ENCODE measurements at places on chromosomes 3 and 15.

DNA sequence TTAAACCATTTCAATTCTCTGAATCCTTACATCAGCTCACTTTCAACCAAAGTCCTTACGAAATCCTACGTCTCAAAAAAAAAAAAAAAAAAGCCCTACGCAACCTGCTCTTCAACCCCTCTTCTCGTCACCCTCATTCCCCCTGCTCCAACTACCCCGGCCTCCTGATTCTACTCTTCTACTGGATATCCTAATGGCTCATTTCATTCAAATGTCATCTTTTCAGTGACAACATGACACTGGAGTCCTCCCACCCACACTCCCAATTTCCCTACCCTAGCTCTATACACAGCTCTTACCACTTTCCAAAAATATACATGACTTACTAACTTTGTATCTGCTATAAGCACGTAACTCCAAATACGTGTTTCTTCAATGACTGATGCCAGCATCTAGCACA lies 11.5 kb downstream of the UBP1 start:
- DNase-seq = no peak

DNA sequence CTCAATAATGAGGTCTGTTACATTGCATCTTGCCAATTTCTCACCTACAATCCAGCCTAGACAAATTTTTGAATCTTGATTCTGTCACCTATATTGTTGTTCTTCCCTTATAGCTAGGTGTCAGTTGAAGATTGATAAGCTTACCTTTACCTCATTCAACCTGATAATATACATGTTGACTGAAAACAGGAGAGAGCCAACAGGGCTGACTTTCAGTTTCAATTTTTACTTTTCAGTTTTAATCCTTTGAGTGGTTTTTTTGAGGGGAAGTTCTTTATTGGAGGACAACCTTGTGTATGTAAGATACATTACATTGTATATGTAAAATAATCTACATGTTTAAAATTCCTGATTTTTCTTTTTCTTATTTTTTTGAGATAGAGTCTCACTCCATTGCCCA lies 5.8 kb downstream of the ATP13A5 start:
- DNase-seq = no peak

DNA sequence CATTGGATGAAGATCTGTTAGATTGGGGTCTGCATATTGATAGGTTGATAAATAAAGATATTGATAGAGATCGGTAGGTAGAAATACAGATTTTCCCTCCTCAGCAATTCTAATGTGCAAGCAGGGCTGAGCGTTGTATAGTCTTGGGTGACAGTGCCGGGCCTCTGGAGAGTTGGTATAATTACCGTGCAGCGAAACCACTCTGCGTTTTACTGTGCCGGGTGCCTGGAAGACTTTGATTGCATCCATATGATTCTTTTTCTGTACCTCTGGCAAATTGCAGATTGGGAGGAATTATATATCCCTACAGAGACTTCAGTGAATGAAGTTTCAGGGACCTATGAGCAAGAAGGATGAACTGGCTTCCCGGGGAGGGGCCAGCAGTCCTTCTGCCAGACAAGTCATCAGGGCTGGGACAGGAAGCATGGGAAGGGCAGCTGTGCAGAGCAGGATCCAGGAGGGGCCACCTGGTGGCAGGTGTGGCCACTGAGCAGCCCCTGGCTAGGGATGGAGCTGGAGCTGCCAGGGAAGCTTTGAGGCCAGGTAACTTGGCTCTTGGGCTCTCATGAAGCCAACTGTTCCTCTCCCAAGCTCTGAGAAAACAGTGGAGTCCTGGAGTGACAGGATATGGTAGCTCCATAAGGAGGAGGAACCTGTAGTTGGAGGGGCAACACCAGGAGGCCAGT lies 132.5 kb downstream of the APBA2 start:
- no peak for DNase-seq

GRCh38 chr3:113035387-113035982 lies 44.7 kb downstream of the GTPBP8 start:
- no peak for DNase-seq

- DNase-seq = no peak
Measured at GRCh38 chr3:10985181-10985580, 7.4 kb upstream of the SLC6A1 start.

DNA sequence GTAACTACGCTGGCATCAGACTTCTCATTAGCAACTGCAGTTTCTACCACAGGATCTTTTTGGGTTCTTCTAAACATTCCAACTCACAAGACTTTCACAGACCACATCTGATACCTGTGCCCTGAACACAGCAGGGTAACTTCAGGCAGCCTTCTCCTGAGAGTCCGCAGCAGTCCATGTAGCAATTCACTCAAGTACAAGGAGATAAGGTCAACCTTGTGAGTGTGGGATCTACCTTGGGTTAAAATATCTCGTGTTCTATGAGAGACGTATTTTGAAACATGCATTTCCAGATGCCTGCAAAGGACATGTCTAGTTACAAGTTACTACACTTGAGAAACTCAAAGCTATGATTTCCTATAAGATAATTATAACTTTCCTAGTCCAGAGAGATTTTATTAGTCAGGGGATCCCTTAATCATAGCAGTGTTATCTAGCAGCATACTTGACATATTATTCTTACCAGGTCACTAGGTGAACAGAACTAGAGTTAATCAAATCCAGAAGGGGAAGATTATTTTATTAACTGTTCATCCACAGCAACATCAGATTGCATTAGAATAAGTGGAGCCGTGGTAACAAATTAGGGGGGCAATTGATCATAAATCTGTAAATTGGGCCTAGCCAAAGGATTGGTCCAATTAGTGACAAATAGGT lies 66.4 kb downstream of the ASTE1 start:
- no peak for DNase-seq

GRCh38 chr15:34754171-34754601 lies 612 bp downstream of the GJD2 start:
- DNase-seq = no peak

DNA sequence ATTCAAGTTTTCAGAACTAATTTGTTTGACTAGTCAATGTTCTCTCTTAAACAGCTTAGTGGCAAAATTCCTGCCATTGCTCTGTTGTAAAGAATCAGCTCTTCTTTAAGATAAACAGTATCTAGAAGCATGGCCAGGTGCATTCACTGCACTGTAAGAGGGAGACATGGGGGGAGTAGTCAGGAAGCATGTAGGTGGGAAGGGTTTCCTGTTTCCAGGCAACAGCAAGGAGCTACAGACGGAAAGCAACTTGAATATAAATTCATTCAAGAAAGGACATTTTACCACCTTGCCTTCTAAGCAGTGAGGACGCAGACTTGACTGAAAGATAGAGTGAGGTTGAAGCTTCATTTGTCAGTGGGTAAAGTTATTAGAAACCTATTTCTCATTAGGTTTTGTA lies 55.3 kb downstream of the BBX start:
- DNase-seq = no peak

DNA sequence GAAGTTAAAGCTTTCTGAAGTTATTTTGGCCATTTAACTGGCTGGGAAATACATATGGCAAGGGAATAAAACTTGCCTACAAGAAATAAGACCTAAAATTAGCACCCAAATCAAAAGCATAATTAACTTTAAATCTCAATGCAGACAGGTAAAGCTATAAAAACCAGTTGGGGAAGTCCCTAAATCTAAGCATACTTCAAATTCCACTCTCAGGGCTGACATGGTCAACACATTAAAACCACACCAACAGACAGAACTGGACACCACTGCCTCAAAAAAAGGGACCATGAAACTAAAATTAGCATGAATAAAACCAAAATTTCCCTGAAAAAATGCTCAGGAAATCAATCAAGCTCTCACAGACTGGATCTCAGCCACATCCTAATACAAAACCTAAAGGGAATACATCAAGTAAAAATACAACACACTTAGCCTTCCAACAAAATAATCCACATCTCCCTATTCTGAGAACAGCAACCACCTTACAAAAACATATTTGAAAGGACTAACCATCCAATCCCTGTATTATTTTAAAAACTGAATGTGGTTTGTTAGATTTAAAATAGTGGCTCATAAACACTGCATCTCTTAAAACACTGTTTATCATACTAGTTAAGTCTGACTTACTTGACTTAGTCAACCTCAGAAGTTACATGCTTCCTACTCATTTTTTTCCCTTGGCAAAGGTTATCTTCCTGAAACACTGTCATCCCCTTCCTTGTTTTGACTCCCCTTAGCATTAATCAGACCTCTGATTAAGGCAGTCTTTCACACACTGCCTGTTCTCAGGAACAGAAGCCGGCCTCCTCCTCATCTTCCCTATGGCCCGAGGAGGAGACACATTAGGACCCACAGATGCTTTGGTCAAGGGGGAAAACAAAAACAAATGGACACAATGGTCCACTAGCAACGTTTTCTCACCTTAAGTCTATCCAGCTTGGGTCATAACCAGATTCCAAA lies 8.3 kb downstream of the TRA2B start:
- no peak for DNase-seq

Measured in activated CD8-positive, alpha-beta memory T cell treated with anti-CD3 and anti-CD28 coated beads, Interleukin-2, amount 50 U/mL, for 4 hours (primary cell).